ENCODE measurements at places on chromosomes 12 and 14. TPM values are rescaled to one million over a fixed set of nuclear protein-coding genes. Genes with fewer than 3 reads are reported as not detected.

Gene ADAMTS20
- not detected for total RNA-seq

Gene OR11H7
- not detected for total RNA-seq

Gene DHH
- total RNA-seq: not detected

Gene B4GALNT3
- 0.59 TPM for total RNA-seq

Gene AICDA
- 0.05 TPM for total RNA-seq

Gene ARPC3
- 425 TPM for total RNA-seq

Gene TCL1B
- not detected for total RNA-seq

Gene CCDC184
- total RNA-seq: 3.1 TPM

Gene KRT82
- total RNA-seq: not detected

Gene CHMP4A
- 80.8 TPM for total RNA-seq

Gene MYF6
- not detected for total RNA-seq

Gene AJUBA
- 49.4 TPM for total RNA-seq

Gene CD163
- total RNA-seq: not detected

Gene POLE2
- 11.6 TPM for total RNA-seq

Gene ABCC9
- not detected for total RNA-seq

Gene FGF6
- not detected for total RNA-seq

Gene IAPP
- total RNA-seq: not detected

Gene HPD
- total RNA-seq: 1.8 TPM

Gene SLC6A12
- total RNA-seq: 0.51 TPM

Gene PROX2
- not detected for total RNA-seq

Gene ARMH4
- 0.84 TPM for total RNA-seq

Gene USP44
- total RNA-seq: 0.23 TPM

Gene CLEC4C
- total RNA-seq: not detected

Gene ERP27
- not detected for total RNA-seq

Gene CRACR2A
- total RNA-seq: 1.2 TPM

Gene PTPRB
- total RNA-seq: 0.72 TPM

Gene FGF23
- total RNA-seq: not detected

Gene DYNC1H1
- 240 TPM for total RNA-seq

Gene RDH11
- 60.2 TPM for total RNA-seq

Gene ZBTB42
- 3.5 TPM for total RNA-seq

Gene GPRC5D
- total RNA-seq: not detected

Gene FANCM
- 5.5 TPM for total RNA-seq

Gene KLRF1
- not detected for total RNA-seq

Gene RAB15
- 18.2 TPM for total RNA-seq

Gene SIX6
- not detected for total RNA-seq

Gene CAPZA3
- not detected for total RNA-seq

Gene HNRNPC
- 1,109 TPM for total RNA-seq

Gene ACOT6
- total RNA-seq: not detected

Gene KSR2
- total RNA-seq: 0.53 TPM

Gene PABPN1
- 156 TPM for total RNA-seq

Gene GPX2
- 199 TPM for total RNA-seq

Gene SDR9C7
- total RNA-seq: not detected

Gene KLRK1
- not detected for total RNA-seq

Gene TBPL2
- total RNA-seq: not detected

Gene MAP4K5
- total RNA-seq: 32.1 TPM

Gene CLEC6A
- not detected for total RNA-seq

Gene PYGL
- 134 TPM for total RNA-seq

Gene LRTM2
- total RNA-seq: 0.07 TPM

Gene TC2N
- total RNA-seq: 0.54 TPM

Gene GSG1
- total RNA-seq: 0.35 TPM

Gene CLEC12A
- not detected for total RNA-seq

Gene RESF1
- total RNA-seq: 20.9 TPM

Gene OR4K5
- total RNA-seq: not detected

Gene SIX1
- total RNA-seq: 6.5 TPM

All from A549 treated with CORT108297 at 1 μM for 4 hours (cell line).